ENCODE measurements at places on chromosomes 16 and 17.
A peak's percentile ranks its signal among the peaks of the same experiment; 100 is the strongest.

DNA sequence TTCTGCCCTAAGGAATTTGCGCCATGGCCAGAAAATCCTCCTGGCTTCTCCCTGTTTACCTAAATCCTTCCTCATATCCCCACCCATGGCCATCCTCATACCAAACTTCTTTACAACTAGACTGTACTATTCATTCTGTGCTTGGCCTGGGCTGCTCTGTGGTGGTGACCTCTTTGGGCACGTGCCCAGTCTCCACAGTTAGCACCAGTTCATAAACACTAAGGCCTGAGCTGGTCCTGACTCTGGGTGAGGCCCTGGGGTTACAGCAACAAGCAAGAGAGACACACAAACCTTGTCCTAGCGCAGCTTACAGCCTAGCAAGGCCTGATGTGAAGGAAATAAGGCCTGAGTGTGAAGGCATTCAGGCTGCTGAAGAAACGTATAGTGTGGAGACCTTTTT lies 3.1 kb upstream of the ATXN7L3 start:
- no peak for DNase-seq

DNA sequence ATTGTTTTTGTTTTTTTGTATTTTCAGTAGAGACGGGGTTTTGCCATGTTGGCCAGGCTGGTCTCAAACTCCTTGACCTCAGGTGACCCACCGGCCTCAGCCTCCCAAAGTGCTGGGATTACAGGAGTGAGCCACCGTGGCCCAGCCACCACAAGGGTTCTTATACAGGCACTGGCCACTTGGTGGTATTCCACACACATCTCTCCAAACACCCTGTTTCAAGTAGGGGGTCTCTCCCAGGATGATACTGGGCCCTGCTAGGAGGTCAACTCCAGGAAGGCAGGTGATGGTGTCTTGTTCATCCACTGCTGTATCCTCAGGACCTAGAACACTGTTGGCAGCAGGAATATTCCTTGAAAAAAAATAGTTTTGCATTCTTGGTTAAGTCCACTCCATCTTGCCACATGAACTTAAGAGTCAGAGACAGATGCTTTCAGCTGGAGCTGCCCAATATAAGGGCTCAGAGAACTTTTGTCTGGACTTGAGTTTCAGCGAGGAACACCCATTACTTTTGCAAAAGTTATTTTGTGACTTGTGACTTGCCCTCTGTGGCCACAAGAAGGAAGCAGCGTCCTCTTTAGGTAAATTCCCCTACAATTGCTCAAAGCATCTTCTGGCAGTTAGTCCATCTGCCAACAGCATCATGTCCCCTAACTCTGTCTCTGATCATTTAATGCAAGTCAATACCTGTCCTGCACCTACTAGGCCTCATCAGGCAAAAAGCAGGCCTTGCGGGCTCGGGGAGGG lies 7.4 kb upstream of the EEF2K start:
- DNase-seq = no peak

DNA sequence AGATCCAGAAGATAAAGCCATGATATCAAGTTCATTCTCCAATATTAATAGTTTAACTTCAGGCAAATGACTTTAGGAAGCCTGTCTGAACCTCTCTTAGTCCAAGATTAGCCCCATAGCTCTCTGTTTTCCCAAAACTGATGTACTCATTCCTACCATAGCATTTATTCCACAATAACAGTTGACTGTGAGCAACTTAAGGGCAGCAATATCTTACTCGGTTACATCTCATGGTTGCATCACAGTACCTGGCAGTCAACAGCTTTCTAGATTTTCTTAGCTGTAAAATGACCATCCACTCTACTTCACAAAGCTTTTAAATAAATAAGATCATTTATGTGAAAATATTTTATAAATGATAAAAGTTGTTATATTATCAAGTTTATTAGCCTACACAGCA lies 58.2 kb upstream of the STAC2 start:
- DNase-seq = no peak

GRCh38 chr17:58447039-58447975 lies 30.0 kb upstream of the RNF43 start:
- DNase-seq = peak; percentile 43
